ENCODE measurements at places on chromosomes 5 and 9.

DNA sequence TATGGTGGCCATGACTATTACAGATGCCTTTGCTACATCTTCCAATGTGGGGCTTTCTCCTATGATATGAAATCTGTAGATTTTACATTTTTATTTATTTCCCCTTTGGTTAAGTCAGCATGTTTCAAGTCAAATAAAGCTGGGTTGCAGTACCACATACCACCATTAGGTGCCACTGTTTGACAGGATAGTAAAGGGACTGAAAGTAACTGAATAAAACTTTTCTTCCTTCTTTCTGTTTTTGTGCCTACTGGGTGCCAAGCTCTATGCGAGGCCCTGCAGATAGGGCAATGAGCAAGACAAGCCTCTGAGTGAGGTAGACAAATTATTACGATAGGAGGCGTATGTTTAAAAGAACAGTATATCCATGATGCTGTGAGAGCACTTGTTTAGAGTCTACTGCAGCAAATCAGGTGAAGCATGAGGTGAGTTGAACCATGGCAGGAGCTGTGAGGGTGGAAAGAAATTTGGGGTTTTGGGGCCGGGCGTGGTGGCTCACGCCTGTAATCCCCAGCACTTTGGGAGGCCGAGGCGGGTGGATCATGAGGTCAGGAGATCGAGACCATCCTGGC lies 64.8 kb downstream of the GDNF start:
- H3K4me3 ChIP-seq: no peak overlapping the region
- H3K27me3 ChIP-seq: no peaks in the 10 kb centered on the region
- peak; percentile 57 for DNase-seq
- H3K27ac ChIP-seq: peak overlapping the region; percentile 57
- H3K36me3 ChIP-seq: peaks cover 6% of the 10 kb centered on the region
- peaks cover 73% of the 10 kb centered on the region for H3K4me1 ChIP-seq

DNA sequence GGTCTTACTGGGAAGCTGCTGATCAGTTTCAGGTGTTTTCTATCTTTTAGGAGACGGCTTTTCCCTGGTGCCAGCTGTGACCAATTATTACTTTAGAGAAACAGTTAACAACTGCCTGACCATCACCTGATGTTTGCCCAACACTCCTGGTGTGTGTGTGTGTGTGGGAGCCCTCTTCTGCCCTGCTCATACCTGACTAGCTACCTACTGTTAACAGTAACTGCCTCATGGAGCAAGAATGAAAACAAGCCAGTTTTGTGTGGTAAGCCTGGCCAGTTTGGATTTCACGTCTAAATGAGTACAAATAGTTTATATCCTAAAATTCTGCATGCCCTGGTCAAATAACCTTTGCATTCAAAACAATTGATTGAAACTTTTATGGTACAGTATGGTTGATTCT lies 46.1 kb upstream of the RIOK2 start:
- no peaks in the 10 kb centered on the region for H3K27me3 ChIP-seq
- H3K4me1 ChIP-seq: peaks cover 41% of the 10 kb centered on the region
- no peak for DNase-seq
- no peak overlapping the region for H3K27ac ChIP-seq
- no peak overlapping the region for H3K4me3 ChIP-seq
- H3K36me3 ChIP-seq: no peaks in the 10 kb centered on the region

- H3K4me1 ChIP-seq: peaks cover 17% of the 10 kb centered on the region
- H3K36me3 ChIP-seq: 0 out of 2 replicates have a peak, but pooled peaks cover 5% of the 10 kb centered on the region
- H3K27me3 ChIP-seq: no peaks in the 10 kb centered on the region
- no peak for DNase-seq
- no peak overlapping the region for H3K4me3 ChIP-seq
These were observed 73.3 kb downstream of the DPYSL3 start for GRCh38 chr5:147436596-147436995.

GRCh38 chr5:100584889-100585288 lies 49.7 kb downstream of the FAM174A start:
- DNase-seq: no peak
- no peaks in the 10 kb centered on the region for H3K27me3 ChIP-seq
- H3K4me3 ChIP-seq: no peak overlapping the region
- H3K27ac ChIP-seq: no peak overlapping the region
- no peaks in the 10 kb centered on the region for H3K4me1 ChIP-seq

GRCh38 chr5:142109331-142110045 lies 909 bp downstream of the NDFIP1 start:
- peak overlapping the region; percentile 88 for H3K27ac ChIP-seq
- peak; percentile 22 for DNase-seq
- H3K36me3 ChIP-seq: peaks cover 5% of the 10 kb centered on the region
- H3K27me3 ChIP-seq: no peaks in the 10 kb centered on the region
